Natural killer cell treated with Interleukin-12 subunit alpha and Interleukin-12 subunit beta and Interleukin-15 and Interleukin-18, amount 100 ng/mL, for 72 hours (primary cell): ENCODE measurements at places on chromosomes 5 and 9. TPM values are rescaled to one million over a fixed set of nuclear protein-coding genes. Genes with fewer than 3 reads are reported as not detected.

DNA sequence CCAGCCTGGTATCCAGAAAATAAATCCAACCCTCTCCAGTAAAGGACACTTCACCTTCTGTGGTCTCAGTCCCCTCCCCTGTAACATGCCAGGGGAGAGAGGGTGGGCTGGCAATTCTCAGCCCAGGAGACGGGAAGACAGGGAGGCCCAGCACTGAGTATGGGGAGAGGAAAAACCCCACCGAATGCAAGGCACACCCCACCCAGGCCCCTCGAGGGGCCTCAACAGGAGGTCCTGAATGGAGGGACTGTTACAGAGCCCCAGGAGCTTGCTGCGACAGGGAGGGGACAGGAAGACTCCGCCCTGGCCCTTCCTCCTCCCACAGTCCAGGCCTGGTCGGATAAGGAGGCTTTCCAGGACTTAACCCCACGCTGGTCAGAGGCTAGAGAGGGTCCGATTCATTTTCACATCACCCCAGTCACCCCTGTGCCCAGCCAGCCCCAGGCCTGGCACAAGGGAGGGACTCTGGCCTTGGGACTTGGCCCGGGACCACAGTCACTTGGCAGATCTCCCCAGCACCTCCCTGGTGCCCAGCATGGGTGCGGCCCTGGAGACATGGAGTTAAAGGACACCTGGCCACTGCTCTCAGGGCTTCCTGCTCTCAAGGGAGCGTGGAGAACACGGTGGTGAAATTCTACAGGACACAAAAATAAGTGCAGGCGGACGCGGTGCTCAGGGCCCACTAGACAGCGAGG, 44.9 kb upstream of the STXBP1 start:
- DNase-seq: no peak
- H3K27ac ChIP-seq: peak overlapping the region; percentile 28
- H3K36me3 ChIP-seq: no peaks in the 10 kb centered on the region
- H3K4me1 ChIP-seq: peaks cover 21% of the 10 kb centered on the region

- H3K27ac ChIP-seq: no peak overlapping the region
- no peaks in the 10 kb centered on the region for H3K36me3 ChIP-seq
- H3K4me3 ChIP-seq: no peak overlapping the region
- DNase-seq: no peak
Observed at GRCh38 chr5:91301106-91301846, 81.8 kb downstream of the ARRDC3 start.

DNA sequence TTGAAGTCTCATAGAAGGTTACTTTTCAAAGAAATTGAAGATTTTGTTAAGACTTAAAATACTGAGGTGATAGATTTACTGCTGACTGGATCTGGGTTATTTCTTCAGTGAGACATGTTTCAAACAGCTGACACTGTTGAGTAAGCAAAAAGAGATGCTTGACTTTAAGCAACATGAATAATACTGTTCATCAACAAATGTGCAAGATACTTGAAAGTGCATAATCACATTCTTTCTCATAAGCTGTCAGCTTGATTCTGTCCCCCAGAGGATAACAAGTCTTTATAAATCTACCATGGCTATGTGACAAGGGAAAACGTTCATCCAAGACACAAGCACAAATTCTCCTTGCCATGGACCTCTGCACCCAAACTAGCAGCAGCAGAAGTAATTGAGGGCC, 260.1 kb upstream of the CDH18 start:
- no peak overlapping the region for H3K27ac ChIP-seq
- H3K36me3 ChIP-seq: peaks cover under 1% of the 10 kb centered on the region
- no peak overlapping the region for H3K4me3 ChIP-seq
- DNase-seq: no peak
- H3K4me1 ChIP-seq: no peaks in the 10 kb centered on the region

ZDHHC12 gene
- total RNA-seq: 72.3 TPM

GRCh38 chr9:90855208-90855902, 53.7 kb downstream of the SYK start:
- no peak for DNase-seq
- H3K27me3 ChIP-seq: no peaks in the 10 kb centered on the region
- H3K27ac ChIP-seq: no peak overlapping the region
- peaks cover 50% of the 10 kb centered on the region for H3K4me1 ChIP-seq
